ENCODE measurements at places on chromosomes 7 and 10.

DNA sequence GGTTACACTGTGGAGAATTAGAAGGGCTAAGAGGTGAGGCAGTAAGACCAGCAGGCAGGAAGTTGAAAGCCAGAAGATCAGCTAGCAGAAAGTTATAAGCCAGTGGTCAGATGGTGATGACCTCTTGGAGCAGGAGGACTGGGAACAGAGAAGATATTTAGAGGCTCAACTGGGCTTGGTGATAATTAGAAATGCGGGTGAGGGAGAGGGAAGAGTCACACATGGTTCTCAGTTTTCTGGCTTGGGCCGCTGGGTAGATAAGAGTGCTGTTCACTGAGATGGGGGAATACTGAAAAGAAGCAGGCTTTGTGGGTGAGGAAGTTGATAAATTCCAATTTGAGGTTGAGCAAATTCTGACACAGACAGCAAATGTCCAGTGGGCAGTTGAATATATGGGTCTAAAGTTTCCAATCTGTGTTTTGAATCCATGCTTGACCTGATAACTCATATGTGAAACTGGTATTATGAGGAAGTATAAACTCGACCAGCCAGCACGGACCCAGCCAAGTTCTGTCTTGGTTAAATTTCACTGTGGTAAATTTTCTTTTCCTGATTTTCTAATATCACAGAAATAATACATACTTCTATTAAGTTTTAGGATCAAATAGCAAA, 22.7 kb downstream of the LSMEM1 start:
- no peak for DNase-seq

DNA sequence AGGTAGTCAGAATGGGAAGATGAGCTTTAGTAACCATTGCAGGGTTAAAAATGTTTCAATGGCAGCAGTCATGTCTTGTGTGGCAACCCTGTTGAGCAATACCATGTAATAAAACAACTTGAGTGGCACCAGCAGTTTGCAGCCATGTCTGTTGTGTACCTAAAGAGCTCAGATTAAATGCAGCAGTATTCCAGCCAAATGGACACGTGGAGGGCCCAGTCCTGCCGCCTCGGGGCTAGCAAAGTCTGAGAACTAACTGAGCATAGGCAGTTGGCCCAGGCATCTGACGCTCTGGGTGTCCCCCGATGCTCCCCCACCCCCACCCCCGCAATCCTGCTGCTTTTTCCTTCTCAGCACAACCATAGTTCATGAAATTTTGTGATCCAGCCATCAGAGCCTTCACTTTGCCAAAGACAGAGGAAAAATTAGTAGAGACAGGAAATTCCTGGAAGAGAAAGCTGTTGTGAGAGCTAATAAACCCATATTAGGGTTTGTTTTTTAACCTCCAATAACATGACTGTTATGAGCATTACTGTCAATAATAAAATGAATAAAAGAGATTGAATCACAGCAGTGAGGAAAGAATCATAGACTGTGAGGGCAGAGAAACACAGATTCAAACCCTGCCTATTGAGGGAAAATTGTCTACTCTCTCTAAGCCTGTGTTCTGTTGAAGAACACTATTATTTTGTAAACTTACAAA, 220.6 kb upstream of the RHOBTB1 start:
- no peak for DNase-seq

- no peak for DNase-seq
Observed at GRCh38 chr7:7173956-7174632, 8.2 kb upstream of the C1GALT1 start.

DNA sequence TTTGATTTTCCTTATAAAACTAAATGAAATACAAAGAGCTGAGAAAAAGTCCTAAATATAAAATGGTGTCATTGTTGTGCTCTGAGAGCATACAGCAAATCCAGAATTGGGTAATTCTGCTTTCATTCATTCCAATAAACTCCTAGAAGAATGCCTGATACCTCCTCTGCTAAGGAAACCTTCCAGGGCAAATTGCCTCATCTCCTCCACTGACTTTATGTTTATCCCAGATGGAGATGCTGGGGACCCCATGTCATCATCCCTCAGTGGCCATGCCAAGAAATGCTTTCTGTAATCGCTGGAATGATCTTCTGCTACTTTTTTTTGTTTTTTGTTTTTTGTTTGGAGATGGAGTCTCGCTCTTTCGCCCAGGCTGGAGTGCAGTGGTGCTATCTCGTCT, 119.3 kb upstream of the PRKCQ start:
- DNase-seq: no peak

GRCh38 chr10:35667270-35667889, 25.3 kb upstream of the FZD8 start:
- no peak for DNase-seq

Data from NCI-H1105 treated with DMSO at 0.1 percent for 48 hours (cell line).